ENCODE measurements at places on chromosomes 2 and 18.

DNA sequence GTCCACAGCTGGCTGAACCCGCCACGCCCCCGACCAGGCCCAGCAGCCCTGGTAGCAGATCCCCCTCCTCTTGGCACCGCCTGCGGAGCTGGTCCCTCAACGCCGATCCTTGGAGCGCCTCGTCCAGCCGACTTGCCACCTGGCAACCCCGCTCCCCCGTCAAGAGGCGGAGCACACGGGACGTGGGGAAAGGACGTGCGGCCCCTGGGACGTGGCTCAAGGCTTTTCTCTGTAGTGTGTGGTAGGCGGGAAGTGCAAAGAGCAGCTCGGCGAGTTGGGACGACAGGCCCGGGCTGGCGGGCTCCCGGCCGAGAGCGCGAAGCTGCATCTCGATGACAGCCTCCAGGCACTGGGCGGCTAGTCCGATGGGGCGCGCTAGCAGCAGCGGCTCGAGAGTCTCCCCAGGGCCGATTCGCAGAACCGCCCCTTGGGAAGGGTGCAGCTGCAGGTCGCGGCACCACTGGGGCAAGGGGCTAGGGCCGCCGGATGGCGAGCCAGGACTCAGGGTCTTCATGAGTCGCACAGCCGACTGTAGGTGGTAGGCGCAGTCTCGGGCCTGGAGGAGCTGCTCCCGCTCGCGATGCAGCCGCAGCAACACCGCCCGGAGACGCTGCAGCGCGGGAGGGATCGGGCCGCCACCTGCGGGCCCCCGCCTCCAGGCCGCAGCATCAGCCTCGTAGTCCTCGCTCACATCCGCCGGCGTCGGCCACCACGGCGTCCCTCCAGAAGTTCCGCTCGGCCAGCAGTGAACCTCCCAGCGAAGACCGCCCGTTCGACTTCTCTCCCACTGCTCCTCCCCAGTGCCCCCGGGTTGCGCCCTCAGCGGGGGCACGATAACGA is 617 bp downstream of the CCDC142 start:
- DNase-seq: no peak

DNA sequence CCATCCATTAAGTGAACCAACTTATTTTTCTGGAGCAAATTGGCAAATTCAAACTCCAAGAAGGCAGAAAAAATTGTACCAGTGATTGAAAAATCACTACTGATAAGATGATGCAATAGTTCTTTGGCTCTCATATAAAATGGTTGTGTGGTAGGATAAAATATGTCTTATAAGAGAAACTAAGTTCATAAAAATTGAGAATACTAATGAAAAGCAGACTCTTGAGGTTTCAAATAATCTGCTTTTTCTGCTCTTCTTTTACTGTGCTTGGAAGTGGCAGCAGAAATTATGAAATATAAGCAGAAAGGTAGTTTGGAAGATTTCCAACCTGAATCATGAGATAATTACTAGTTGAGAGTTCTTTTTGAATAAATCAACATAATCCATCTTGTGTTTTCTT is 61.9 kb downstream of the PPP1R1C start:
- DNase-seq: peak; percentile 43

DNA sequence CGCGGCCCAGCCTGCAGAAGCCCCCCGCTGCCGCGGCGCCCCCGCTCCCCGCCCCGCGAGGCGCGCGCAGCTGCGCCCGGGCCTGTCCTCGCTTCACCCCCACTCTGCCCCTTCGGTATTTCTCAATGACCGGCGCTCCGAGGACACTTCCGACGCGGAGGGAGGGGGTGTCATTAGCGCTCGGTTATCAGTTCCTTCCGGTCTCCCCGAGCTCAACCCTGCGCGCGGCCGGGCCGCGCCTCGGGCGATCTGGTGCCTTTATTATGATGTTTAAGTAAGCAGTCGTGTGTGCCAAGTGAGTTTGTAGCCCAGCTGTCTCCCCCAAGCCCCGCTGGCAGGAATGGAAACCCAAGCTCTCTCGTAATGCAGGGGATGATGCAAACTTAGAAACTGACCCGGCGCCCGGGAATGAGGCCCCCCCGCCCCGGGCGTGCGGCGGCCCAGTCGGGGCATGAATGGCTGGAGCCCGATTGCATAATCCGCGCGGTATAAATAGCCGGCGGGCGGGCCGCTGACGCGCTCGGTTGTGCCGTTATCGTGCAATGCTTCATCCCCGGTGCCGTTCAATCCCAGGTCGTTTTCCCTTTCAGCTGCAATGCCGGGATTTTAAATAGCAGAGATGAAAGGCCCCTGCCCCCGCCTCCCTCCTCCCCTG is 3.9 kb upstream of the SPRED2 start:
- DNase-seq: peak; percentile 93

- no peak for DNase-seq
Observed at GRCh38 chr2:103410221-103410620, 648.4 kb downstream of the TMEM182 start.

DNA sequence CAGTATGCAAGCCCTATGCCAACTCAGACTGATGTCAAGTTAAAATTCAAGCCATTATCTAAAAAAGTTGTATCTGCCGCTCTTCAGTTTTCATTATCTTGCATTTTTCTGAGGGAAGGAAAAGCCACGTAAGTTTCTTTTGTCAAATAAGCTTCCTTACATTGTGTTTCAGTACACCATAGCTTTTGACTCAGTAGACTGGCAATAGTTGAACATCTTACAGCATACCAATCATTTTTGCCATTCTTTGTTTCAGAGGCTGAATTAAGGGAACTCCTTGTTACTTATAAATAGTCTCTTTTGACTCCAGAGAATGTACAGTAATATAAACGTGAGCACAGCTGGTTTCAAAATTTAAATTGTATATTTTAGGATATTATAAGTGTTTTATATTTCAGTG is 120.6 kb downstream of the EHBP1 start:
- peak; percentile 58 for DNase-seq

DNA sequence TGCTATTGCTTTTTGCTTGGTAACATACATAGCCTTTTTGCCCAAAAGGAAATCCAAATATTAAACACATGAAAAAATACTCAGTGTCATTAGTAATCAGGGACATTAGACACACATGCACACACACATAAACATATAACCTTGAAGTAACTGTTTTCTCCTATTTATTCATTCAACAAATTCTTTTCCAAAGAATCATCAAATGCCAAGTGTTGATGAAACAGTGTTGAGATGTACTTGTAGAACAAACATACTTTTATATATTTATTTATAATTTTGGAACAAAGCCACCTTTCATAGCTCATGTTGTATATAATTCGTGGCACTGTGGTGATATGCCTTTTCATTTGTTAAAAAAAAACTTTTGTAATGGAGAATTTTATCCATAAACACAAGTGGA is 81.0 kb downstream of the APLF start:
- DNase-seq: peak; percentile 80

- DNase-seq: no peak
Observed at GRCh38 chr2:31922542-31923408, 88.0 kb downstream of the MEMO1 start.

DNA sequence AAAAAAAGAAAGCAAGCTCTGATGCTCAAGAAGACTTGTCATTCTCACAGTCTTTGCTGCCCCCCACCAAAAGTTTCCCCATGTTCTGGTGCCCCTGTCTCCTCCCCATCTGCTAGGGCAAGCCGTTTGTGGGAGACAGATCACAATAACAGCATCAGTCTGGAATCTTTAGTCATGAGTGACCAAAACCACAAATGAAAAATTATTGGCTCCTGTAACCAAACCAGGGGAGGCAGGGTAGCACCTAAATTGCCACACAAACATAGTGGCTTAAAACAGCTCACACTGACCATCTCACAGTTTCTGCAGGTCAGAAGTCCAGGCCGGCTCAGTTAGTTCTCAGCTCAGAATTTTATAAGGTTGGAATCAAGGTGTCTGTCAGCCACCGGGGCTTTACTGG is 9.1 kb upstream of the B3GNT7 start:
- peak; percentile 78 for DNase-seq

DNA sequence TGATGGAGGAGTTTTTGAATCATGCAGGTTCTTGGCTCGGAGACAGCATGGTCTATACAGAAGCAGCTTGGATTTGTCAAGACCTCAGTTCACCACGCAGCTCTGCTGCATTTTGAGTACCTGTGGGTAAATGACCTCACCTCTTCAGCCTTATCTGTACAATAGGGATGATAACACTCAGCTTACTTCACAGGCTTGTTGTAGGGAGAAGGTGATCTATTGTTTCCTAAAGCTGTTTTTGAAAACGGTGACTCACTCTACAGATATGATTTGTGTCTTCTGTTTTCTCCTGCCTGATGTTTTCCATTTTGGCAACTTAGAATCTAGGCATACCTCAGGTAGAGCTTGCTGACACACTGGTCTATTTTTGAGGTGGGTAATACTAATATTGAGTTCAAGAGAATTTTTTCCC is 80.3 kb downstream of the FMNL2 start:
- DNase-seq: peak; percentile 88

DNA sequence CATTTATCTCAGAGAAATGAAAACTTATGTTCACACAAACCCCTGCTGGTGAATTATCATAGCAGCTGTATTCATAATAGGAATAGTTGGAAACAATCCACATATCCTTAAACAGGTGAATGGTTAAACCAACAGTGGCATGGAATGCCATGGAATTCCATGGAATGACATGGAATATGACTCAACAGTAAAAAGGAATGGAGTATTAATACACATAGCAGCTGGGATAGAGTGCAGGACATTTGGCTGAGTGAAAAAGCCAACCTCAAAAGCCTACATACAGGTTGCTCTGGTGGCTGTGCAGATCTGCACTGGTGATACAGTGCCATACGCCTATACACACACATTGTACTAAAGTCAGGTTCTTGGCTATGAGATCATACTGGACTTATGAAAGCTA is 69.5 kb downstream of the FAM168B start:
- no peak for DNase-seq

DNA sequence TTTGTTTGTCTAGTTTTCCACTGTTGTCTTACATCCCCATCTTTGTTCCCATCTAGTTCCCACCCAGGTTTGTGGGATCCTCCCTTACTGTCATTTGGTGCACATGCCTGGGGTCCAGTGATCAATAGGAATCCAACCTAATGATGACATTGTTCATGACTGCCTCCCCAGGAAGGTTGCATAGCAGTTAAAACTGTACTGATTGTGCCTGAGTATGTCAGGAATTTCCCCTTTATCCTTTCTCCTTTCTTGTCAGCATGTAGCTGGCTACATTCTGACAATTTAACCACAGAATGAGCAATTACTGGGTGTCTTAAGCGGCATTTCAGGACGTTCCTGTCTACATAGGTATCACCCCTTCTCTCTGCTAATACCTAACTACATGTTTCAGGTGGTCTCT is 653.0 kb downstream of the CNTNAP5 start:
- DNase-seq: peak; percentile 9

- no peak for DNase-seq
Observed at GRCh38 chr2:215354771-215355695, 43.2 kb downstream of the ATIC start.

- no peak for DNase-seq
Observed at GRCh38 chr2:70959851-70960832, 18.3 kb upstream of the ANKRD53 start.

DNA sequence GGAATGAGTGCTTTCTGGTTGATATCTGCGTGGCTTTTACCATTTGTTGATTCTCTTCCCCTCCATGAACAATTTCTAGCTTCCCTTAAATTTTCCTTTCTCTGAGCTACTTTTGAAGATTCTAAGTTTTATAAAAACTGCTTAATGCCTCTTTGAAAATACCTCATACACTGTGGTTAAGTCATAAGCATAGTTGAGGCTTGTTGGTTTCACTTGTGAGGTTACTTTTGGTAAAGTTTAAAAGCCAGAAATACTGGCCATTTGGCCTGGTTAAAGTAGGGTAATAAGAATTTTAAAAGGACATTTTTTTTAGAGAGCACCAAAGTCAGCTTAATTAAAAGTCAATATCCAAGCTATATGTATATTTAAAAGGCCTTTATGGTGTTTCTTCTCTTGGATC is 21.3 kb upstream of the CAPN13 start:
- DNase-seq: no peak

GRCh38 chr2:233021771-233022170 is 8.7 kb upstream of the NGEF start:
- DNase-seq: no peak

GRCh38 chr2:175580652-175581051 is 399.1 kb upstream of the ATP5MC3 start:
- DNase-seq: no peak

GRCh38 chr2:30666266-30666874 is 140.9 kb downstream of the CAPN13 start:
- DNase-seq: peak; percentile 92
